ENCODE measurements at places on chromosomes 4 and X.

DNA sequence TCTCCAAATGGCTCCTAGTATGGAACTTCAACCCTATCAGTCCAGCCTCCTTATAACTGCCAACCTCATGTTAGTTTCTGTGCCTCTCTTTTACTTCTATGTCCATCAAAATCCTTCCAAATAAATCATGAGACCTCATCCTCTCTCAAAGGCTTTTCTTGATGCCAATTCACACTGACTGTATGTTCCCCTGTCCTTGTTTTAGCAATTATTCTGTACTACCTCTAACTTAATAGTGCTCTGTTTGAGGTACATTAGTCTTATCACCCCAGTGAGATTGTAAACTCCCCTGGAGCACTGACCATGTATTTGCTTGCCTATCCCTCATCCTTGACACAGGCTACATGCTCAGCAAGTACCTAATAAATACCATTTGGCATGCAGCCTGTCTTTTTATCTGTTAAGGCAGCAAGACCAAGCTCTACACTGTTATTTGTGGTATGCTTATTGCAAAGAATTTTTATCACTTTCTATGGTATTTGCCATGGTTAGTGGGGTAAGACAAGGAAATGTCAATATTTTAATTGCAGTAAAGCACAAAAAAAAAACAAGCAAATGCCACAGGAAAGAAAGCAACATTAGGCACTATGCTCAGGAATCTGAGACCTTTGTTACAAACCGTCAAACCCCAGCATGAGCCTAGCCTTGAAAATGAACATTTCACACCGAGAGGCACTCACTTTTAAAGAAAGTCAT lies 119.2 kb downstream of the SMARCA1 start:
- DNase-seq: no peak

DNA sequence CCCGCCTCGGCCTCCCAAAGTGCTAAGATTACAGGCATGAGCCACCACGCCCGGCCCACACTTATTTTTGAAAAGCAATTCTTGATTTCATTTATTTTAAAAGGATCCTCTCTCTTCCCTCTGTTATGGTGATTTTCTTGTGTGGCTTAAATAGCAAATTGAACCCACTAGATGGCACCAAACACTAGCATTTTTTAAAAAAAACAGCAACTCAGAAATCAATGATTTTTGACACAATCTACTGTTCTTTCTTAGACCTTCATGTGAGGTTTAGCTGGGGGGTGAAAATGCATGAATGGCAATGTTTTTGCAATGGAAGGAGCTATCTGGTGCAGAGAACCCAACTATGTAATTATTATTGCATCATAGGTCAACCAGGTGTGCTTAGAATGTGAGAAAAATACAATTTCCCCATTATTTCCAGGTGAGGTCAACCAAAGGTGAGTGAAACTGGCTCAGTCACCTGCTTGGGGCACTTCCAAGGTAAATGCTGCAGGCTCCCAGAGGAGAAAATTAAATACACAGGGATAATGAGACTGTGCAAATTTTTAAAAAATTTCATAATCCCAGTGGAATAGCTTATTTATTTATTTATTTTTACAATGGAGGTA lies 226.7 kb upstream of the PRKX start:
- DNase-seq: no peak

DNA sequence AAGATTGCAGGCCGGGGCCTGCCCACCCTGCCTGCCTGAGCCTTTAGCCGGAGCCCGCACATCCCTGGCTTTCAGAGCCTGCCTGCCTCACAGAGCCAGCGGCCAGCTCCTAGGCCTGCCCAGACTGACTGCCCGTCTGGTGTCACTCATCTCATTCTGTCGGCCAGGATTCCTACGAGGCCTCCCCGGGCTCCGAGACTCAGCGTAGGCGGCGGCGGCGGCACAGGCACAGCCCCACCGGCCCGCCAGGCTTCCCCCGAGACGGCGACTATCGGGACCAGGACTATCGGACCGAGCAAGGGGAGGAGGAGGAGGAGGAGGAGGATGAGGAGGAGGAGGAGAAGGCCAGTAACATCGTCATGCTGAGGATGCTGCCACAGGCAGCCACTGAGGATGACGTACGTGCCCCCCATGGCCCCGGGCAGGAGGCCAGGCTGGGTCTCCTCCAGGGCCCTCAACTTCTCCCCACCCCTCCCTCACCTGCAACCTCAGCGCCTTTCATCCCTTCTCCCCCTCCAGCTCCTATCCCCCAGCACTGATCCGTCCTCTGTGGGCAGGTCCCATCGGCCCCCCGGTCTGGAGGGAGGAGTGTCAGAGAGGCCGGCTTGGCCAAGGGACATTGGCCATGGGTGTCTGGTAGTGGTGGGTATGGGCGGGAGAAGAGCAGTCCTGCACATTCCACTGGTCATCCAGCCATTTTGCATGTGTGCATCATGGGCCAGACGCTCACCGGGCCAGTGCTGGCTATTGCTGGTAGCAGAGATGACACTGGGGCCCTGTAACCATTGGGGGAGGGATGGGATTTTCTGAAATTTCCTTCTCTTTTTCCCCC lies 22.6 kb upstream of the UBA1 start:
- no peak for DNase-seq

- no peak for DNase-seq
Observed at GRCh38 chrX:30561191-30561590, 16.4 kb downstream of the TASL start.

DNA sequence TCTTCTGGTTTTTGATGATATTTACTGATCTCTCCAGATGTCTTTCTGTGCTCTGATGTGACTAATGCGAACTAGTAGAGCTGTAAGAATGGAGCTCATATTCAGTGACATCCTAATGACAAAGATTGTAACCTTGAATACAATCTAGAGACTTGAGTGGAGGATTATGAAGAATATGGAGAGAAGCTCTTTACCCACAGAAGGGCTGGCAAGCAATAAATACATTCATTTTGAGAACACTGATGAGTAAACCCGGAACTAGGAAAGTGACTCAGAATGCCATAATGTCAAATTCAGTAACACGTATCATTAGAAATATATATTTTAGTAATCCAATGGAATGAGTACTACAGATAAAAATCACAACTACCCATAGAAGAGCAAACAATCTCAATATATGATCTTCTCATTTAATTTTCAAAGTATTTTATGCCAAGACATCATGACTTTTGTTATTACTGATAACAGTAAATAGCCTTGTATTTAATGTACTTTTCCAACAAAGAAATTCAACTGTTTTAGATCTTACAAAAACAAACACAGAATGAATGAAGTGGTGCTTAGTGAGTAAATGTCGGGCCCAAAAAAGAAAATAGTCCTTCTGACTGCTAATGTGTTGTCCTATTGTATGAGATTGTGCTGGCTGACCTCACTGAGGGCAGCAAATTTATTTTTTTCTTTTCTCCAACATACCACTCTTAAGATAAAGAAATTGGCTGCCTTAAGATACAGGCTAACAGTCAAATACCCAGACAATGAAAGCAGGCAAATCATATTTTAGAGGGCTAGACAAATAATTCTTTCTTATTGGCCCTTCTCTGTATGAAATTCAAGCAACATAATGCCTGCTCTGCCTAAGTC lies 49.2 kb upstream of the HDAC8 start:
- no peak for DNase-seq

GRCh38 chr4:183349673-183350072 lies 27.4 kb upstream of the CLDN24 start:
- no peak for DNase-seq

DNA sequence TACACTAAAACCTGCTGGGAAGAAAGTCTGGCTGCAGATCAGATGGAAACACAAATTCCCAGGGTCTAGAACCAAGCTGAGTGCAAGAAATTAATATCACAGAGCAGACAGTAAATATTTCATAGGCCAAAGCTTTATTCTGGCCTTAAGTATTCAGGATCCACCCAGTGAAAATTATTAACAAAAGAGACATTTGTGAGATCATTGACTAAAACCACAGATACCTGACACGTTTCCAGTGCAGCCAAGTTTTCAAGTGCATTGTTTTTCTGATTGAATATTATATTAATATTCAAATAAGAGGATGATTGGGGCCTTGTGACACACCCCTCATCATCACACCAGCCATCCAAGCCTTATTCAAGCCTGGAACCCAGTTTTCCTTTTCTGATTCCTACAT lies 10.3 kb downstream of the ELOVL6 start:
- no peak for DNase-seq

DNA sequence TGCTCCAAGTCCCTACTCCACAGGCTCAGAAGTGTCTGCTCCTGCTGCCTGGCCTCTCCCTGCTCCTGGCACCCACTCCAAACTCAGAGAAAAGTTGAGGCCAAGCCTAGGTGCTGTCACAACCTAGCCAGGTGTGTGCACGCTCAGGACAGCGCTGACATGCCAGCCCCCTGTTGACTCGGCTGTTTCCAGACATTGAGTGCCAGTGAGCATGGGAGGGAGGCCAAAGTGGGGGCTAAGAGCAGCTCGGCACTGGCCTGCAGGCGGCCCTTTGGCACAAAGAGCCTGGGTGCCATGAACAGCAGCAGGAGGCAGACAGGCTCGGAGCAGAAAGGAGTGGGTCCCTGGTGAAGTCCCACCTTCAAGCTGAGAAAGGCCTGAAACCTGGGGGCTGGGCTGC lies 79.6 kb upstream of the DDX60 start:
- DNase-seq: no peak

GRCh38 chr4:183758061-183758757 lies 99.1 kb downstream of the TRAPPC11 start:
- no peak for DNase-seq

DNA sequence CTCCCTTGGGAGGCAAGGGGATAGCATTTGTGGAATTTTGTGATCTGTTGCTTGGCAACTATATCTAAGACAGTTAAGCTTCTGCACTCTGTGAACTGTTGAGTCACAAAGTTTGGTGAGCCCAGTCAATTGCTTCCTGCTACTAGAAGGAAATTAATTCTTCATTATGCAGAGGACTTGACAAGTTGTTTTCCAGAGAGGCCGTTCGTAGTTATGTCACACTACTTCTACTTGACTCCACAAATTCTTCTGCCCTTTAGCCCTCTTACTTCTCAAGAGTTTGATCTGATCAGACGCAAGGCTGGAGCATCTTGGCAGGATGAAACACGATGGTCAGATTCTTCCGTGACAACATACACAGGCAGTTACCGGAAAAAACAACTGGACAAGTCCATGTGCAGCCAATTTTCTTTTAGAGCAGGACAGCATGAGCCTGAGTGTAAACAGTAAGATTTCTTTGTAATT lies at the start of gene C4orf51:
TSS of gene C4orf51 (plus strand) at position 156 of the 465 bp plus-strand sequence. CDS start at position 214, 58 bp downstream.
- DNase-seq: no peak

- no peak for DNase-seq
Observed at GRCh38 chr4:3440011-3440410, 1.8 kb upstream of the HGFAC start.

DNA sequence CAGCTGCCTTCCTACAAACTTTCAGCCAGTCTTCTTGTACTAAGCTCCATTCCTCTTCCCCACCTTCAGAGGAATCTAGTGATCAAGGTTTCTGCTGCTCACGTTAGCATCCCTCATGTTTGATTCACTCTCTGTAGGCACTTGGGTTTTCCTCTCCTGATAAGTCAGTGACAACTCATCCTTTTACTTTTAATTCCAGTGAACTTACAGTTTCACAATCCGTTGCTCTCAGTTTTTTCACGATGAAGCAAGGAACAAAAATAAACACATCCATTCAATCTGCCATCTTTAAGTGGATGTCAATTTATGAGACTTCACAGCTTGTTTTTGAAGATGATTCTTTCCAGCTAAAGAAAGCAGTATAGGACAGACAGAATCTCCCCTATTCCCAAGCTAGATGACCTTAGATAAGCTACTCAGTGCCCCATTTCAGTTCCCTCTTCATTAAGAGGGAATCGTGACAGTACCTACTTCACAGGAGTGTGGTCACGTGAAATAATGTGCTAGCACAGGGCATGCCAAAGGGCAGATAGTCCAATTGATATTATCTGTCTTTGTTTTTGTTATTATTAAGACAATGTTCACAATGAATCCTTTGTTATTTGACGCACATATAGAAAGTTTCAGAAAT lies 234.3 kb downstream of the PALLD start:
- no peak for DNase-seq
